NCI-H2029 (cell line): ENCODE measurements at places on chromosomes 13 and 19.

DNA sequence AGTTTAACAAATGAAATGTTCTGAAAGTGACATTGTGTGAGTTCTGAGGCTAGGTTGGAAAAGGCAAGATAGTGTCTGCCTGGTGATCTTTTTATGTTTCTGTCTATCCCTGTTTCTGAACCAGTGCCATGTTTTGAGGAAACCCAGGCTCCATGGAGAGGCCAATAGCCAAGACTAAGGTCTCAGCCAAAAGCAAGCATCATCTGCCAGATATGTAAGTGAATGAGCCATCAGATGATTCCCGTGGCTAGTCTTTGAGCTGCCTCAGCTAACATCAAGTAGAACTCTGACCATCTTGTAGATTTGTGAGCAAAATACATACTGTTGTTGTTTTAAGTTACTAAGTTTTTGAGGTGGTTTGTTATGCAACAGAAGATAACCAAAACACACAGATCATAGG lies 19.6 kb upstream of the CCNA1 start:
- no peak for DNase-seq

DNA sequence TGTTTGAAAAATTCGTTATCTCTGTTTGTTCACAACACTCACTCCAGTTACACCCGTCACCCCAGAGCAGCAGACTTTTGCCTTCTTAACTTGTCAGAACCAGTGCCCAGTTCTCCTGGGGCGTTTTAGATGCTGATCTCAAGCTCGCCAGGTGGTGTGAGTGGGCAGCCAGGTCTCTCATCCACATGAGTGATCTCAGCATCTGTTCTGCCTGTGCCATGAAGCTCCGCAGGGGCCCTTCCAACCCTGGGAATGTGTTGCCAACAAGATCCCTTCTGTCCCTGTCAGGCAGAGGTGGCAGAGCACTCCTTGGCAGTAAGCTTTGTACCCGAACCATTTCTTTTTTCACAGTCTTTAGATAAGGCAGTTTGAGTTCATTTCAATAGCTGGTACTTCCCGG lies 896.5 kb downstream of the UQCRFS1 start:
- no peak for DNase-seq

DNA sequence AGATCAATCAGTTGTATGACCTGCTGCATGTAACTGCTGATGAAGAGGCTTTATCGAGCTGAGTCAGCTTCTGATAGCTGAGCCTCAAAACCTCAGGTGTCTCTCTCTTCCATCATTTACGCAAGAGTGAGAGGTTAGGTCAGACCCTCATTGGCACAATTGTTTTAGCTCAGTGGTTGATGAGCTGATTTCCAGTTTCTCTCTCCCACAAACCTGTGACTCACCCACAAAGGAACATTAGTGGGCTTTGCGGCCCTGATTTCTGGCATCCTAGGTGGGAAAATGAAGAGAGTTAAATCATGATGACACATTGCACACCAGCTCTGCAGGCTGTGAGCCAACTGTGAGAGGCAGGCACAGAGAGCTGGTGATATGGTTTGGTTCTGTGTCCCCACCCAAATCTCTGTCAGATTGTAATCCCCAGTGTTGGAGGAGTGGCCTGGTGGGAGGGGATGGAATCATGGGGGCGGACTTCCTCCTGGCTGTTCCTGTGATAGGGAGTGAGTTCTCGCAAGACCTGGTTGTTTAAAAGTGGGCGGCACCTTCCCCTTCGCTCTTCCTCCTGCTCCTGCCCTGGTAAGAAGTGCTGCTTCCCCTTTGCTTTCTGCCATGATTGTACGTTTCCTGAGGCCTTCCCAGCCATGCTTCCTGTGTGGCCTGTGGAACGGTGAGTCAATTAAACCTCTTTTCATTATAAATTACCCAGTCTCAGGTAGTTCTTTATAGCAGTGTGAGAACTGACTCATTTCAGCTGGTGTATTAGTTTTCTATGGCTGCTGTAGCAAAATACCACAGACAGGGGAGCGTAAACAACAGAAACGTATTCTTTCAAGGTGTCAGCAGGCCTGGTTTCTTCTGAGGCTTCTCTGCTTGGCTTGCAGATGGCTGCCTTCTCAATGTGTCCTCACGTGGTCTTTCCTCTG lies 33.5 kb upstream of the TMTC4 start:
- no peak for DNase-seq

DNA sequence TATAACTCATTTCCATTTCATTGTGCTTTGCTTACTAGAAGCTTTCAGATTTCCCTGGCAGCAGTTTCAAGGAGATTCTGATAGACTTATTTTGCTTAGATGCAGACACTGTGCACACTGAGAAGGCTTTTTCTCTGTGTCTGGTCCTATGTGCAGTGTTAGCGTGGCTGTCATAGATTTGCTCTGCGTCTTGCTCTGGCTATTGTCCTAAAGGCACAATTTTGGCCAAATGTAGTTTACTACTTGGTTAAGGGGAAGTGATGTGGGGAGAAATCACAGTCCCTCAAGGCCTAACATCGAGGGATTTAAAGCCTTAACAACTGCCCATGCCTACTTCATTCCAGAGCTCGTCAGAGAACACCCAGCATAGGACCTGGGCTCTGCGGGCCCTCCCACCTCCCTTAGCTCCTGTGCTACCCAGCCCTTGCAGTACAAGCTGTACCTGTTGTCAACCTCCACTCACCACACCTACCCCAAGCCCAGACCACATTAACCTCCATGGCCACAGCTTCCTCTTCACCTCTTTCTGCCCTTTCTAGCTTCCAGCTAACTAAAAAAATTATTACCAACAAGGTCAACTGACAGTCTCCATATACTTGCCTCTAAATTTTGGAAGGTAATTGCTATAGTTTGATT lies 38.9 kb upstream of the KATNAL1 start:
- no peak for DNase-seq

DNA sequence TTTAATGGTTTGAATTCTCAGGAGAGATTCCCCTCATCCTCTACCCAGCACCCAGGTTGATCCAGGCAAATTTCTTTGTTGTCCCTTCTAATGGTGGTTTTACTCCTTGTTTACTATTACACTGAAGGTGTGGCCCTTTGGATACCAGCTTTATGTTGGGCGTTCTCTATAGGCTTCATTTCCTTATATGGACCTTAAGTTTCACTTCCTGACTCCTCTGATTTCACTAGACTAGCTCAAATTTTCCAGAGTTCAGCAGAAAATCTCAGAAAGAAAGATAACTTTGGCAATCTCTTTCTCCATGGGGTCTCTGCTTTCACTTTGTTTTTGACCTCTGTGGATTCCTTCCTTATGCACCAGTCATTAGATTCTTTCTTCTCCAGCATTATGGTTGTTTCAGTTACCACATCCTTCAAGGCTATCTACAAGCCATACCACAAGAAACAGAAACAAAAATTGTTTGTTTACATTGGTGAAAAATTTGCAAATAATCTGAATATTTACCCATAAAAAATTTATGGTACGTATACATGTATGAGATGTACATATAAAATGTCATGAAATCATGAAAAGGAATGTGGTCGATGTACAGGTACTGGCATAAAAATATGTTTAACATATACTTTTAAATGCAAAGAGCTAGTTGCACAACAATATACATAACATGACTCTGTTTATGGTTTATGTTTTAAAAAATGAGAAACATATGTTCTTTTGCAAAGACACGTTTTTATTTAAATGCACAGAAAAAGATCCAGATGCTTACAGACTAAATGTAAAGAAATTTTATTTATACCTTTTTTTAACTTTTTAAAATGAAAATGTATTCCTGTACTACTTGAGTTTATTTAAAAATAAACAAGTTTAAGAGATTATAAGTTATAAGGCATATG lies 212.6 kb downstream of the LACC1 start:
- DNase-seq: no peak

- no peak for DNase-seq
These were observed 2.8 kb downstream of the GSX1 start for GRCh38 chr13:27794921-27795717.

- DNase-seq: no peak
These were observed 1548.9 kb upstream of the PCDH20 start for GRCh38 chr13:62964522-62964921.

GRCh38 chr19:44374789-44375188 lies 18.3 kb upstream of the ZNF112 start:
- DNase-seq: no peak

- peak; percentile 37 for DNase-seq
These were observed 41.1 kb downstream of the GPR12 start for GRCh38 chr13:26719356-26719945.

GRCh38 chr13:94129490-94129894 lies 350.0 kb downstream of the DCT start:
- DNase-seq: no peak

DNA sequence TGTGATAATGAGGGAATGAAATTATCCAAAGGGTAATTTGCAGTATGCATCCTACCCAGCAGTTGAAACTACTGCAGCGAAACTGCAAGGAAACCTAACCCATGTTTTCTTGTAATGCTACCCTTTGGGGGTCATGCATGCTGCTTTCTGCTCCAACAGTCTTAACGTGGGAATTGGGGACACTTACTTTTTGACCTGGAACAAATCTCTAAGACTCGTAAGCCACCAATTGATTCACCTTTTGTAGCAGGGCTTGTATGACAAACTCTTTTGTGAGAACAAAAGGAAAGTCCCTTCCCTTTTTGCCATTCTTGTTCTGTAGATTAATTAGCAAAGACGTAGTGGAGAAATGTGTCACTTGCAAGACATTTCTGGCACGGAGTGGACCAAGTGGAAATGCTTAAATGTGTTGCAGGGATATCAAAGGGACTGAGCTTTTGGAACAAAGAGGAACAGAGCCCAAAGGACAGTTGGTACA lies 27.4 kb downstream of the LRCH1 start:
- DNase-seq: no peak

DNA sequence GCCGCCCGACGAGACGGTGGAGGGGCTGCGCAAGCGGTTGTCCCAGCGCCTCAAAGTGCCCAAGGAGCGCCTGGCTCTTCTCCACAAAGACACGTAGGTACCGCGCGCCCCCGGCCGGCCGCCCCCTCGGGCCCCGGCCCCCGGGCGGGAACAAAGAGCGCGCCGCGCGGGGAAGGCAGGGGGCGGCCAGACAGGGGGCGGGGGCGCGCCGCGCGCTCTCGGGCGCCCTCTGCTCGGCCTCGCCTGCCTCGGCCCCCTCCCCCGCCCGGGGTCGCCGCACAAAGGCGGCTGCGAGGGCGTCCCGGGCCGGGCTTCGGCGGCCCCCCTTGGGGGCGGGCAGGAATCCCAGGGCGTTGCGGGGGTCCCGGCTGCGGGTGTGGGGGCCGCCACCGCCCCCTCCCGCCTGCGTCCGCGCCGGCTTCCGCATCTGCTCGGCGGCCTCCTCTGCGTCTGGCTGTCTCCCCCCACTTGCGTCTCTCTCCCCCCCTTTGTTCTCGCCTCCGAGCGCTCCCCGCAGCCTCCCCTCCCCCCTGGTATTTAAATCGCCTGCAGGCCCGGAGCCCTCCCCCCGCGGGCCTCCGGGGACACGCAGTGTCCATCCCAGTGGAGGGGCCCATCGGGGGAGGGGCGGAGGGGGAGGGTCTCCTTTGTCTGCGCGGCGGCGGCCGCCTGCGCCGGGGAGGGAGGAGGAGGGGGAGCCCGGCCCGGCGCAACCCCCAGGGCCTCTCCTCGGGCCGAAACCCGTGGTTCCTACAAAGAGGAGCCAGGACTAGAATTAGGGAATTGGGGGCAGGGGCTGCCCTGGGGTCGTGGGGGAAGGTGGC lies 2.3 kb downstream of the MIDN start:
- DNase-seq: no peak

DNA sequence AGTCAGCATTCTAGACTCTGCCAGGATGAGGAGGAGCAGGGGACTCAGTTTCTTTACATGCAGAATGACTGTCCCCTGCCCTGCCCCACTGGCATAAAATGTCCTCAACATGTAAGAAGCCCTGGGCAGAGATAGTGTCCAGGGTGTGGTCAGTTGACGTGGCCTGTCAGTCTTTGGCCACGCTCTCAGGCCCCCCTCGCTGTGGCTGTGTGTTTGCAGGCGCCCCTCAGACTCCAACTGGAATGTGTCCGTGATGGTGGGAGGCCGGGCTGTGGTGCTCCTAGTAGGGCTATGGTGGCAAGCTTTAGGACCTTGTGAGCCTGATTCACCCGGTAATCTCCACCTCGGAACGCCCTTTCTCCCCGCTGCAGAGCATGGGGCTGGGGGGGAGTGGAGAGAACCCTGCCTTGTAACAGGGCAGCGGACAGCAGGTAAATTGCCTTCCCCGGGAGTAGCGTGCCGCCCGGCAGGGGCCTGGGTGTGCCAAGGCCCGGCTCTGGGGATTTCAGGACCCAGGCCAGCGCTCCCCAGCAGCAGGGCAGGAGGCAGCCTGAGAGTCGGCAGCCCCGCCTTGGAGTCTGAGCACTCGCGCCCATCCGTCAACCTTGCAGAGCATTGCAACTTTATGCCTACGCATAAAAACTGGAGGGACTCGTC lies 62.3 kb downstream of the CHST8 start:
- no peak for DNase-seq

- DNase-seq: no peak
These were observed 526.9 kb downstream of the MYO16 start for GRCh38 chr13:109156181-109156935.

DNA sequence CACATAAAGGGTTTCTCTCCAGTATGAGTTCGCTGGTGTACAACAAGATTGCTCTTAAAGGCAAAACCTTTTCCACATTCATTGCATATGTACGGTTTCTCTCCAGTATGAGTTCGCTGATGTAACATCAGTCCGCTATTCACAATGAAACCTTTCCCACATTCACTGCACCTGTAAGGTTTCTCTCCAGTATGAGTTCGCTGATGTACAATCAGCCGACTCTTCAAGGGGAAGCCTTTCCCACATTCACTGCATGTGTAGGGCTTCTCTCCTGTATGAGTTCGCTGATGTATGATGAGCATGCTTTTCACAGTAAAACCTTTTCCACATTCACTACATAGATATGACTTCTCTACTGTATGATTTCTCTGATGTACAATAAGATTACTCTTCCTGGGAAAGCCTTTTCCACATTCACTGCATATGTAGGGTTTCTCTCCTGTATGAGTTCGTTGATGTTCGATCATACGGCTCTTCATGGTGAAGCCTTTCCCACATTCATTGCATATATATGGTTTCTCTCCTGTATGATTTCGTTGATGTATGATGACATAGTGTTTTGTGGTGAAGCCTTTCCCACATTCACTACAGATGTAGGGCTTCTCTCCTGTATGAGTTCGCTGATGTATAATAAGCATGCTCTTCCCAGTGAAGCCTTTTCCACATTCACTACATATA lies 6.0 kb upstream of the ZNF614 start:
- DNase-seq: no peak

DNA sequence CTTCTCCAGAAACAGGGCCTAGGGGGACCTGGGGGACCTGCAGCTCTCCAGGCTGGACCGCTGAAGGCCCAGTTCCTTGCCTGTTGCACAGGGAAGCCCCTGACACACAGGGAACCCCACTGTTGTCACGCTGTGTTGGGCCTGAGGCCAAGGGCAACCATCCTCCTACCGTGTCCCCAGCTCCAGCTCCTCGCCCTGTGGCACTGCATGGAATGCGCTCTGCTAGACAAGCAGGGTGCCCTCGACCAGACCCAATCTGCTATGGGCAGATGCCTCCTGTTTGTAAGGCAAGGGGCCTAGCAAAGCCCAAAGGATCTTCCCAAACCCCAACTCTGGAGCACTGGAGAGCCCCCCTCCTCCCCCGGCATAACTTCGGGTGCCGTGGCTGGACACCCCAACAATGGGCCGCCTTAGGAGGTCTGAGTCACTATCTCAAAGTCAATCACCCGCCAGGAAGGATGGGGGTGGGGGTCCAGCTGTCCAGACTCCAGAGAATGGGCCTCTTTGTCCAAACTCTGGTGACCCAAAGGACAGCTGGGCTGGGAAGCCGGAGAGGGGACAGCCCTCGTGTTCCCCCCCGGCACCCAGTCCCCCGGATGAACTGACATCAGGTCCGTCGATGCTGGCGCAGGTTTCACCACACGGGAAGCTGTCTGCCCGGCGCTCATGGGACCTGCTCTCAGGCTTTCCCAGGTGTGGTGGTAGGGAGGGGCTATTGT lies 3.7 kb downstream of the BRSK1 start:
- no peak for DNase-seq
